ENCODE measurements at places on chromosomes 11 and 22.

- peak; percentile 20 for DNase-seq
These were observed 32.8 kb downstream of the PITPNB start for GRCh38 chr22:27885977-27886842.

DNA sequence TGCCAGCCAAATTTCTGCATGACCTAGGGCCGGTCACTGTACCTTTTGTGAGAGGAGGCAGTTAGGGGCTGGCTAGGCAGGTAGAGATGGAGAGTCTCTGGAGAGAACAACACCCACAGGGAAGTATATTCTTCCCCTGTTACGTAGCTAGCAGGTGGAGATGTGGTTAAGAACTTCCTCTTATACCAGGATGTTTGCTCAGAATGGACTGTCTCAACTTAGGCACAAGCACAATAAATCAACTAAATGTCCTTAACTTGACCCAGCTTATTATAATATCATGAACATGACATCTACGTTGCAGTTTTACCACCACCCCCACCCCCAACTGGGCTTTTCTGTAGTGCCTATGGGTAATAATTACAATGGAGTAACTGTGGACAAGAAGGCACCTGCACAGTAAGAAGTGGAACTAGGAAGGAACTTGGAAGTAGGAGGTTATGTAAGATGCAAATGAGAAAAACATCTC is 60.7 kb upstream of the MPEG1 start:
- no peak for DNase-seq

GRCh38 chr11:37100008-37100407 is 502.0 kb upstream of the RAG2 start:
- no peak for DNase-seq

GRCh38 chr11:1100417-1101245 is 26.0 kb downstream of the MUC2 start:
- no peak for DNase-seq

DNA sequence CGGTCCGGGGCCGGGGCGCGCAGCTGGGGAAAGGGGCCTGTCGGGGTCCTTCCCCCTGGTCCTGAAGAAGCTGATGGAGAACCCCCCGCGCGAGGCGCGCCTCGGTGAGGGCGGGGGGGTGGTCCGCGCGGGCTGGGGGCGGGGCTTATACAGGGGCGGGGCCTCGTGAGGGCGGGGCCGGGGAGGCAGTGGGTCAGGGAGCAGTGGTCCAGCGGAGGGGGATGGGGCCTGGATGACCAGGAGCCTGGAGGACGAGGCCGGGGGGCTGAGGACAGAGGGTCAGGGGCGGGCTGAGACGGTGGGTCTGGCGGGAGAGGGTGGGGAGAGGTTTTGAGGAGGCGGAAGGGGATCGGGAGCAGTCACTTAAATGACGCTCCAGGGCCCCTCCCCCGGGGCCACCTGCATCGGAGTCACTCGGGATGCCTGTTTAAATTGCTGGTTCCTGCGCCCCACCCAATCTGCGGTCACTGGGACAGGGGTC is 396 bp downstream of the TEF start:
- peak; percentile 39 for DNase-seq

- DNase-seq: no peak
These were observed 2.0 kb downstream of the CLCF1 start for GRCh38 chr11:67371189-67371910.

GRCh38 chr22:36546092-36546804 is 17.3 kb upstream of the EIF3D start:
- peak; percentile 9 for DNase-seq

DNA sequence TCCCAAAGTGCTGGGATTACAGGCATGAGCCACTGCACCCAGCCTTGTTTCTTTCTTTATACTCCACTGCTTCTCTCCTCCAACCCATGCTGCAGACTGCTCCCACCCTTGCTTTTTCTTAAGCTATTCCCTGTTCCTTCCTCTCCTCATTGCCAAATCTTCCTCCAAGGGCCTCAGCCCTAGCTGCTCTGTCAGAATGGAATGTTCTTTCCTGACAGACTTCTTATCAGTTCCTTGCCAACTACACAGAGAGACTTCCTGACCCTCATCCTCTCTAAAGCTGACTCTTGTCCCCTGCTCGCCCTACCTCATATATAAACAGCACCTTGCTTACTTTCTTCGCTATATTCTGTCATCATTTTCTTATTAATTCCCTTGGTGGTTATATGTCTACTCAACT is 16.9 kb upstream of the PIK3C2A start:
- no peak for DNase-seq

GRCh38 chr11:887589-887988 is 23.0 kb downstream of the CHID1 start:
- DNase-seq: no peak

DNA sequence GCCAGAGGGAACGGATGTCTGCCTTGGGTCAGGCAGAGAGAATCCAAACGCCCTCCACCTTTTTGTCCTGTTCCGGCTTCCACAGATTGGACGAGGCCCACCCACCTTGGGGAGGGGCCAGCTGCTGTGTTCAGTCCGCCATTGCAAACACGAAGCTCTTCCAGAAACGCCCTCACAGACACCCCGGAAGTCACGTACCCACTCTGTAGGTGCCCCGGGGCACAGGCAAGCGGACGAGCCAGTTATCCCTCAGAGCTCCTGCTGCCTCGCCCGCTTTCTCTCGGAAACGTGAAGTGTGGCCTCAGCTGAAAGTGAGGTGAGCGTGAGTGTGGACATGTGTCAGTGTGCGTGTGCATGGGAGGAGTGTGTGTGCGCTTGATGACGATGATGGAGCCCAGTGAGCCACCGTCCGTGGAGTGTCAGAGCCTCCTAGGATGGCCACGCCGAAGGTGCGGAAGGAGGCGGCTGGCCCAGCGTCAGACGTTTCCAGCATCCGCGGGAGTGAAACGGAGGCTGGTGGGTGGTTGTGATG is 869.2 kb downstream of the TBC1D22A start:
- DNase-seq: no peak

DNA sequence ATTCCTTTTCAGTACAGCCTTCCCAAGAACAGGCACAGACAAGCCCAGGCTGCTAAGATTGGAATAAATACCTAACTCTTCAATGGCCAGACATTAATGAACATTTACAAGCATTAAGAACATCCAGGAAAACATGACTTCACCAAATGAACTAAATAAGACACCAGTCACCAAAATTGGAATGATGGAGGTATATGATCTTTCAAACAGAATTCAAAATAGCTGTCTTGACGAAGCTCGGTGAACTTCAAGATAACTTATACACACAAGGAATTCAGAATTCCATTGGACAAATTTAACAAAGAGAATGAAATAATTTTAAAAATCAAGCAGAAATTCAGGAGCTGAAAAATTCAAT is 16.4 kb upstream of the DDX10 start:
- no peak for DNase-seq

GRCh38 chr11:95863486-95864140 is 60.3 kb downstream of the MTMR2 start:
- no peak for DNase-seq

DNA sequence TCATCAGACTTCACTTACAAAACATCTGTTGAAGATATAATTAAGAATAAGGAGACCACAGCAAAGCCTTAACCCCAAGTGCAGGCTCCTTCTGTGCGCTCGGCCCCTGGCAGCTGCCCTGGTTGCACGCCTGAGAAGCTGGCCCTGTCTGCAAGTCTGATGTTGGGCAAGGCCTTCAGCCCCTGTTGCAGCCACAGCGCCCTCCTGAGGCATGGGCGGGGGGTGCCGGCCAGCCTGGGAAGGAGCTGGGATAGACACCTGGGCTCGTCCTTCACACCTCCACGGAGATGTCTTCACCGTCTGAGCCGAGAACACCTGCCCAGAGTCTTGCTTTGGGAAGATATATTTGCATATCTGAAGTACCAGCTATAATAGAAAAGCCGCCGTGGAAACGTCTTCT is 104.1 kb downstream of the MPPED1 start:
- DNase-seq: no peak

GRCh38 chr22:19802894-19803735 is 42.5 kb downstream of the TBX1 start:
- DNase-seq: no peak

- DNase-seq: no peak
These were observed 151.6 kb upstream of the E2F8 start for GRCh38 chr11:19392321-19392720.
